Urothelium cell line (cell line): ENCODE measurements at places on chromosomes 5 and 9.
A peak's percentile ranks its signal among the peaks of the same experiment; 100 is the strongest.

GRCh38 chr5:176579323-176579722 is 30.2 kb downstream of the CDHR2 start:
- no peak for DNase-seq

DNA sequence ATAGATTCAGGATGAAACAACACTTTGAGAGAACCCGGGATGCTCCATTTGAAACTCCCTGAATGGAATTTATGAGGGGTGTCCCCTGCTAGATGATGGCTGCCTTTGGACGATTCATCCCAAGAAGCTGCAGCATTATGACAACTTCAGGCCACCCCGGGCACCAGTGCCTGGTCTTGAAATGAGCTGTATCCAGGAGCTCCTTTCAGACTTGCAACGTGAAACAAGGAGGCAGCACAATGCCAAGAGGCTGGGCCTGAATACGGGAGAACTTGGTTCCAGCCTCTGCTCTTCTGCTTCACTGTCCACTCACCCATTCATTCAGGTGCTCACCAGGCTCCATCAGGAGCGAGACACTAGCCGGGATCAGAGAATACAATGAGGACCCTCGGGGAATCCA is 78.3 kb downstream of the STK10 start:
- DNase-seq: no peak

DNA sequence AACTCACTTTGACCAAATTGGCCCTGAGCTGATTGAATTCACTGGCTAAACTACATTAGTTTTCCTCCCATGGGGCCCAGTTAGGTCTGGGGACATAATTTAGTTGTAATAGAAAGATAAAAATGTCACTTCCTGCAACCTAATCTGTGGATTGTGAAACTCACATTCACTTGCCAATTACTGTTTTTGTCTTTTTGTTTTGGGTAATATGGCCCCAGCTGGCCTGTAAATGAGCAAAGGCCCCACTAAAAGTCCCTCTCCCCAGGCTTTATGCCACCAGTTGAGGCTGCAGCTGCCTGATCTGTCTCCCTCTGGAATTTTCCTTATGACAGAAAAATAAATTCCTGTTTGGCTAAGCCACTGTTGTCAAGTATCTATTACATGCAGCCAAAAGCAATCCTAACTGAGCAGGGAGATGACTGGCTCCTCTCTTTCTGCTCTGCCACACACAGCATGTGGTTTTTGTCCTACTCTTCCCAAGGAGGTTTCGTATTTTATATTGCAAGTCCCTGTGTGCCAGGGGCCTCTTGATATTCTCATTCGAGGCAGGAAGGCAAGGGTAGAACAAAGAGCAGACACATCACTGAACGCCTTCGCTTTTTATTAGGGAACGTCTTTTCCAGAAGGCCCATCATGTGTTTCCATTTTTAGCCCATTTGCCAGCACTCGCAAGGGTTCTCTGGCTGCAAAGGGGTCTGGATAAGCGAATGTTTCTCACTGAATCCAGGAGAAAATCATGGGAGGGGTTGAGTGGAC is 24.1 kb upstream of the SLC25A48 start:
- no peak for DNase-seq

DNA sequence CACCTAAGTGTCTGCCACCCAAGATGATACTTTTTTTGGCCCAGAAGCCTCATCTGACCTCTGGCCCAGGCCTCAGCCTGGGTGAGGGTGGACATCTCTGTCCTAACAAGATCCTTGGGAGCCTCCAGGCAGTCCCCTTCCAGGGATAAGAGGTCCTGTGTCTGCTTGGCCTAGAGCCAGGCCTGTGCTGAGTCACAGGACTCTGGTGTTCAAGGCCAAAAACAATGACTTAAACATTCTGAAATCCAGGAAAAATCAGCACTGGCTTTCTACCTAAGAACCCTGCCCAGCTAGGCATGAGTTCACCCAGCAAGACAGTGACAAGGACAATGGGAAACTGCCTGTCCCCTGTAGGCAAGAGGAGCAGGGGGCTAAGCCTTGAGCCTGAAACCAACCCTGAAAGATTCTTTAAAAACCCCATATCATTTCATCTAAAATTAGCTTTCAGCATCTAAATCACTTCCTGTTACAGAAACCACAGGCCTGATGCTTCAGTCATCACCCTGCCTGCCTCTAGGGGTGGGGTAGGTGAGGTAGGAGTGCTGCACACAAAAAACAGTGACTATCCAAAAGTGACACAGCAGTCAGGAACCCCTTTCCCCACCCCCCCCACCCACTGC is 29.9 kb downstream of the CSF2 start:
- DNase-seq: peak; percentile 86

GRCh38 chr9:83596899-83597504 is 25.9 kb upstream of the IDNK start:
- peak; percentile 52 for DNase-seq
